ENCODE measurements at places on chromosomes 2 and 18. TPM values are rescaled to one million over a fixed set of nuclear protein-coding genes. Genes with fewer than 3 reads are reported as not detected.

DNA sequence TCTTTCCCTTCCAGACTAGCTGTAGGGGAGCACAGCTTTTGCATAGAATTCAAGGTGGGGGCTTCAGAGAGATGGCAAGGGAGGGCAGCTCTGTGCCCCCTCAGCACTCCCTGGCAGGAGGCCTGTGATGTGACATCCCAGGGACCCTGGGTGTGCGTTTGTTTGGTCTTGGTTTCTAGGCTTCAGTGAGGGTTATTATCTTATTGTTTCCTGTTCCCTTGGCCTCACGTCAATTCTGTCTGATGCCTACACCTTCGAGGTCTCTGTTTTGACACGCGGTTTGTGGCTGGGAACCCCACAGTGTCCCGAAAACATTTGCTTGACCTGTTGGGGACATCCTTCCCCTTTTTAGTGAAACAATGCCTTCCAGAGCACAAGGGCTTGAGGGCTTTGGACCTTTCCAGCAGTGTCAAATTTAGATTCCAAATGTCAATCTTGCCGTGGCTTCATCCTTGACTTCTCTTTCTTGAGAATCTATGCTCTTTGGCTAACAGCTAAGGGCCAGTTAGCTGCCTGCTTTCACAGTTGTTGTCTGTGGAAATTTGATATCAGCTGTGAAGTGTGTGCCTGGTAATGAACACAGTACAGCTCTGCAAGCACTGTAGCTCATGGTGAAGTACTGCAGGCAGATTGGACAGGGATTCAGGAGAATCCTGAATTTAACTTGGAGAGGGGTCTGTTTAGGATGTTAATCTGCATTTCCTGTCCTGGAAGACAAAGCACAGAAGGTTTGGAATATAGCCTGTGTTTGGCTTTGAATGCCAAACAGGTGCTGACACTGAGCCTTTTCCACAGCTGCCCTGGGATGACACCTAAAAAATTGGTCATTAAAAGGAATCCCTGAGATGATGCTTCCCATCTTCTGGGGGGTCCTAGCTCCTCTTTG lies 108.2 kb upstream of the CXCR4 start:
- no peak for DNase-seq

DNA sequence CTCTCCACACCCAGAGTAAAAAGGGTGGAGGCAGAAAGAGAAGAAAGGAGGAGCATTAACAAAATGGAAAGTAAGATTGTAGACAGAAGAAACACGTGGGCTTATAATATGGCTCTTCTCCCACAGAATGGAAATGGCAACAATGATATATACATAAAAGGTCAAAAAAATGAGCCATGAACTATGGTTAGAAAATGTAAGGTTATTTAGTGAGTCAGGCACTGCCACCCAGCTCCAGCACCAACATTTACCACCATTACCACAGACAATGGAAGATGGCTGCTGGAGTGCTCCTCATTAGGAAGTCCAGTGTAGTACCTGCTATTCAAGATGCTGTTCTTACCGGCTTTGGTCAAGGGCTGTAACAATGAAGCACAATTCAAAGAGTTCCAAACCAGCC lies 258.0 kb downstream of the ZEB2 start:
- no peak for DNase-seq

GRCh38 chr2:227103583-227103982 lies 60.4 kb downstream of the COL4A4 start:
- no peak for DNase-seq

DNA sequence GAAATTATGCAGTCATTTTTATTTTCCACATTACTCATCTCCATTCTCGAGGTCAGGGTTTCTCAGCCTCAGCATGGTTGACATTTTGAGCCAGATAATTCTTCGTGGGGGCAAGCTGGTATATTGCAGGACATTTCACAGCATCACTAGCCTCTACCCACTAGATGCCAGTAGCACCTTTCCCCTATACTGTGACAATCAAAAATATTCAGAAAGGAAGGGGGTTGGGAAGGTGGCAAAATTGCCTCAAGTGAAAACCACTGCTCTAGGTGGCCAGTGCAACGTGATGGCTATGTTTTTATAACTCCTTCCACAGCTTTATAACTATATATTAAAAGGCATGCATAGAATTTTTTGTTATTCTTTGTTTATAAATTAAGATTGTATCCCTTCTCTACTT lies 294.5 kb downstream of the CNTNAP5 start:
- no peak for DNase-seq

Gene TUBA4B
- not detected for total RNA-seq

Data from kidney epithelial cell (primary cell).